ENCODE measurements at places on chromosomes 1 and 21.

- DNase-seq, result no peak
Measured at GRCh38 chr1:214135886-214136285, 145.1 kb upstream of the SMYD2 start.

- DNase-seq, result no peak
Measured at GRCh38 chr1:81430955-81431623, 369.6 kb upstream of the ADGRL2 start.

GRCh38 chr1:27496604-27497155 lies 6.7 kb upstream of the WASF2 start:
- DNase-seq, result peak; percentile 66

GRCh38 chr1:231419738-231420298 lies 2.3 kb downstream of the EGLN1 start:
- DNase-seq, result no peak

GRCh38 chr1:33298623-33299277 lies 22.1 kb downstream of the A3GALT2 start:
- peak; percentile 67 for DNase-seq

- DNase-seq, result peak; percentile 52
Measured at GRCh38 chr1:164805399-164805798, 246.4 kb downstream of the PBX1 start.

DNA sequence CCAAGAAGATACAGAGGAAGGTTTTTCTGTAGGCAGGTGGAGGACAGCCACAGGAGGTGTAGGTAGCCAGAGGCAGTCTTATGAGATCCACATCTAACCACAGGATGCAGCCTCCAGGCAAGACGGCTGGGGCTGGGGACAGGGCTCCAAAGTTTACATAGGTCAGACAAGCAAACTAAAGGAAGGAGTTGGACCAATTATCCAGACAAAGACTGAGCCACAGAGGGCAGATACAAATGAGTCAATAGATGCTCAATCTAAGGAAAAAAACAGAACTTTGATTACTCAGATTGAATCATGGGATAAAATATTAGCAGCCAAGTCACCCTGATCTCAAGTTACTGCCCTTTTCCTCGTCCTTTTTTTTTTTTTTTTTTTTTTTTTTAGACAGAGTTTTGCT lies 91.6 kb downstream of the RGS7 start:
- DNase-seq, result peak; percentile 11

- no peak for DNase-seq
Measured at GRCh38 chr21:17467829-17468228, 45.0 kb upstream of the CXADR start.

DNA sequence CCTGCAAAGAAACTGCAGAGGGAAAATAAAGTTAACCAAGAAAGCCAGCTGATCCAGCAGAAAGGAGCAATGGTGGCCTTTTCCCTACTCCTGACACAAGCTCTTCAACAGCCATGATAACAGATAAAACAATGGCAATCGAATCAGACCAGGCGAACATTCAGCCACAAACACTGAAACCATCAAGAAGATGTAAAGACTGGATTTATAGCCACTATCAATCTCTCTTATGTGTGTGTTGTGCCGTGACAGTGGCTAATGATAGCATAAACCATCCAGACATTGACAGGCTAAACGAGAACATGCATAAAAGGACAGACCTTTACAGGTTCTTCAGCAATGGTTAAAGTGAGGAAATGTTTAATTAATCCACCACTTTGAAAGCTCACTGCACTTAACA lies 78.1 kb upstream of the RAB4A start:
- no peak for DNase-seq

DNA sequence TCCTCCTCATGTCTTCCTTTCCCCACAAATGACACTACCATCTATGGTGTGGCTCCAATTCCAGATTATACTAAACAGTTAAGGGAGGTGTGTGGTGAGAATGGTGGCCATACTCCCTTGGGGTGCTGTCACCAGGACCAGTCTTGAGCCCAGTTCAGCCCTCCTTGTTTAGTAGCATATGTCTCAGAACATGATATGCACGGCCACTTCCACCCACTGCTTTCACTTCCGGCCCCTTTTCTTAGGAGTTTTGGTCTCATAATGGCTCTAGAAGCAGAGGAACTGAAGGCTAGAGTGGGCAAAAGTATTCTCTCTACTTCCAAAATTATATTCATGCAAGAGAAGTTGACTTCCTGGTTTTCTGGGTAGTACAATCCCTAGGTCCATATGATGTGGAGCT lies 45.3 kb upstream of the CACNA1E start:
- DNase-seq, result no peak

All from fibroblast of skin of back (primary cell).